ENCODE measurements at places on chromosomes 13 and 19. TPM values are rescaled to one million over a fixed set of nuclear protein-coding genes. Genes with fewer than 3 reads are reported as not detected.
A peak's percentile ranks its signal among the peaks of the same experiment; 100 is the strongest.

GRCh38 chr19:35736913-35737886 lies 5.1 kb downstream of the IGFLR1 start:
- peak; percentile 48 for DNase-seq

C2CD4C gene
- total RNA-seq = not detected

MBOAT7 gene
- 56.0 TPM for total RNA-seq

TTC9B gene
- total RNA-seq = not detected
